ENCODE measurements at places on chromosomes 2 and 18.

DNA sequence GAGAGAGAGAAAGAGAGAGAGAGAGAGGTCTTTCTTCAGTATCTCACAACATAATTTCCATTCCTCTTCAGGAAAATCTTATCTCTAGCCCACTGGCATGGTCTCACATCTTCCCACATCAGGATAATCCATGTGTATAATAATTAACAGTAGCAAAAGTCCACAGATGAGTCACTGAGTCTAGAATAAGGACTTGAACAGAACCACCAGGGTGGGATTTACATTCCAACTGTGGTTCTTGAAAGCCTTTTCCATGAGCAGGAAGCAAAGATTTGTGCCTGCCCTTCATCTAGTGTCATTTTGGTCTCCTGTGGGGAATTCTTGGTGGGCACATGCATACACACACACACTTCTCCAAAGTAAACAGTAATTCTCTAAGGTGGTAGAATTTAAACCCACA lies 107.1 kb upstream of the TCF4 start:
- no peaks in the 10 kb centered on the region for H3K4me1 ChIP-seq
- no peaks in the 10 kb centered on the region for H3K36me3 ChIP-seq
- H3K4me3 ChIP-seq, result no peak overlapping the region

DNA sequence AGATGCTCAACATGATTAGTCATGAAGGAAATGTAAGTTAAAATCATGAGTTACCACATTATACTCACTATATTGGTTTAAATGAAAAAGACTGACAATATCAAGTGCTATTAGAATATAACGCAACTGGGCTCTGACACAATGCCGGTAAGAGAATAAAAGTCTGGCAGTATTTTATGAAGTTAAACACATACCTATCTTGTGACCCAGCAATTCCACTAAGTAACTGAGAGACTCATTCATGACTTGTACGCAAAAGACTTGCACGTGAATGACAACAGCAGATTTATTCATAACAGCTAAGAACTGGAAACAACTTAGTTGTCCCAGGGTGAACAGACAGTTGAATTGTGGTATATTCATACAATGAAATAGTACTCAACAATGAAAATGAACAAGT lies 342.1 kb downstream of the SLC4A3 start:
- no peaks in the 10 kb centered on the region for H3K36me3 ChIP-seq
- no peak overlapping the region for H3K27ac ChIP-seq
- no peak for DNase-seq
- H3K4me3 ChIP-seq, result no peak overlapping the region

DNA sequence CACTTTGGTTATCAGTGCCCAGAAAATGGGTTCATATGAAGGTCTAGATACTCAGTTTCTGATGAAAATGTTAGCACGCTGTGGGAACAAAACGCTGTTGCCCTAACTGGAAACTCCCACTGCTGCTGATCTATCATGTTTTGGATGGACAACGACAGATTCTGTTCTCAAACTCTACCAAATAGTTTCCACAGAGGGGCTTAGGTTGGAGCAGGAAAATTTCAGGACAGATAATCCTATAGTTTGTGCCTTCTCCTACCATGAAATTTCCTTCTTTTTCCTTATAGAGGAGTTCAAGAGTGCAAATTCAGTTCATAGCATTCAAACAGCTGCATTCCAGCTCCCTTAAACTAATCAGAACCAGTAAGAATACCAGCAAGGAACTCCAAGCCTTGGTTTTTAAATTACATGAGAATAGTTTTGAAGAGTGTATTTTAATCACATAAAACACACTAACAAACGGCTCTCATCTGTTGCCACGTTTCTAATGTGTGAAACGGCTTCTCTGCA lies 58.7 kb upstream of the RALBP1 start:
- no peak overlapping the region for H3K4me3 ChIP-seq
- peaks cover 4% of the 10 kb centered on the region for H3K4me1 ChIP-seq
- H3K27me3 ChIP-seq, result no peaks in the 10 kb centered on the region
- H3K36me3 ChIP-seq, result no peaks in the 10 kb centered on the region

DNA sequence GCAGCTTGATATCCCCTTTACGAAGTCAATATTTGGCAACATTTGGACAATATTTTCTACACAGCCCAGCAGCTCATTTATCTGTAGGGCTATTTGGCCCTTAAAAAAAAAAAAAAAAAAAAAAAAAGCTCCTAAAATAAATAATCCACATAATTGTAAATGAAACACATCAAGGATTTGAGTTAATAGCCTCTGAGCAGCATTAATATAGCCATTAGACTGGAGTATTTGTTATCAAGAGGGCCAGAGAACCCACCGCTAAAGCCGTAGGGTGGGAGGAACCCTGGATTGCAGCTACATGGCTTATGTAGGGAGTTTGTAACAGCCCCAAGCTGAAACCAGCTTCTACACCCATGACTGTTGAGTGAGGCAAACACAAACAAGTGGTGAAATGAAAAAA lies 84.5 kb downstream of the RNF152 start:
- no peaks in the 10 kb centered on the region for H3K4me1 ChIP-seq
- H3K27me3 ChIP-seq, result no peaks in the 10 kb centered on the region
- H3K36me3 ChIP-seq, result no peaks in the 10 kb centered on the region
- H3K4me3 ChIP-seq, result no peak overlapping the region
- no peak for DNase-seq

DNA sequence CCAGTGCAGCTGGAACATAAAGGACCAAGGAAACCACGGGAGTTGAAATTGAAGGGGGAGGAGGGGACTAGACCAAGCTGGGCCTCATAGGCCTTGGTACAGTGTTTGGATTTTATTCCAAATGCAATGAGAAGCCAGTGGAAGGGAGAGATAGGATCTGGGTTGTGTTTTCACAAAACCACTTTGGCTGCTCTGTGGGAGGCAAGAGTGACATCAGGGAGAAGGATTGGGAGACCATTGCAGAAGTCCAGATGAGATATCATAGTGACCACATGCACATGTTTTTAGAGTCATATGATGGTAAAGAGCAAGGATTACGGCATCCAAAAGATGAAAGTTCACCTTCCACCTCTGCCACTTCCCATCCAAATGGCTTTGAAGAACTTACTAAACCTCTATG lies 210.2 kb downstream of the PAX3 start:
- H3K36me3 ChIP-seq, result no peaks in the 10 kb centered on the region
- H3K4me1 ChIP-seq, result no peaks in the 10 kb centered on the region
- no peak overlapping the region for H3K27ac ChIP-seq
- H3K27me3 ChIP-seq, result no peaks in the 10 kb centered on the region
- no peak overlapping the region for H3K4me3 ChIP-seq
- DNase-seq, result no peak

- no peak for DNase-seq
- no peaks in the 10 kb centered on the region for H3K27me3 ChIP-seq
- no peak overlapping the region for H3K27ac ChIP-seq
- H3K36me3 ChIP-seq, result no peaks in the 10 kb centered on the region
- no peak overlapping the region for H3K4me3 ChIP-seq
- H3K4me1 ChIP-seq, result no peaks in the 10 kb centered on the region
Observed at GRCh38 chr2:127655209-127656073, 9.5 kb downstream of the GPR17 start.

- H3K27ac ChIP-seq, result no peak overlapping the region
- no peaks in the 10 kb centered on the region for H3K27me3 ChIP-seq
- H3K36me3 ChIP-seq, result no peaks in the 10 kb centered on the region
- H3K4me1 ChIP-seq, result peaks cover 8% of the 10 kb centered on the region
Observed at GRCh38 chr2:232325324-232326273, 53.0 kb upstream of the ALPP start.

DNA sequence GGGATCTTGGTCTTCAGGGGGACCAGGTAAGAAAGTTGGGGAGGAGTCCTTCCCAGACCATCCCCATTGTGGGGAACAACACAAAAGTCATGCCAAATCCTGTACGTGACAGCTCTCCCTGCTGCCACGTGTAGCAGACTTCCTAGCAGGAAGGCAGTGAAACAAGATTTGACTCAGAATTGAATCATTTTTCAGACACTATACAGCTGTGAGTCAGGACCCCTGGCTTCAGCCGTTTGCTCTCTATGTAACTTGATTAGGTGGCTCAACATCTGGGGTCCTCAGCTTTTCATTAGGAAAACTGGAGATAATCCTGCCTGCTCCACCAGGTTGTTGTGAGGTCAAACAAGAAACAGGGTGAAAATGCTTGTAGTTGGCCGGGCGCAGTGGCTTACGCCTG lies 32.9 kb upstream of the PDCL3 start:
- no peak for DNase-seq
- no peak overlapping the region for H3K27ac ChIP-seq
- H3K4me3 ChIP-seq, result no peak overlapping the region
- H3K27me3 ChIP-seq, result no peaks in the 10 kb centered on the region
- no peaks in the 10 kb centered on the region for H3K4me1 ChIP-seq
- no peaks in the 10 kb centered on the region for H3K36me3 ChIP-seq

DNA sequence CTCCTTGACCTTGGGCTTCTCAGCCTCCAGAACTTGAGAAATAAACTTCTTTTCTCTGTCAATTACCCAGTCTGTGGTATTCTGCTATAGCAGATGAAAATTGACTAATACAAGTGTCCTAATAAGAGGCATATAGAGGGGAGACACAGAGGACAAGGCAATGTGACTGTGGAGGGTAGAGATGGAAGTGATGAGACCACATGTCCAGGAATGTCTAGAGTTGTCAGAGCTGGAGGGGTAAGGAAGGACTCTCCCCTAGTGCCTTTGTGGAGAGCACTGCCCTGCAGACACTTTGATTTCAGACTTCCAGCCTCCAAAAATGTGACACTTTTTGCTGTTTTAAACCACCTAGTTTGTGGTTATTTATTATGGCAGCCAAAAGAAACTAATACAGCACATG lies 74.4 kb downstream of the ACKR3 start:
- H3K4me3 ChIP-seq, result no peak overlapping the region
- no peaks in the 10 kb centered on the region for H3K27me3 ChIP-seq
- no peaks in the 10 kb centered on the region for H3K36me3 ChIP-seq
- no peak for DNase-seq
- no peak overlapping the region for H3K27ac ChIP-seq
- no peaks in the 10 kb centered on the region for H3K4me1 ChIP-seq

DNA sequence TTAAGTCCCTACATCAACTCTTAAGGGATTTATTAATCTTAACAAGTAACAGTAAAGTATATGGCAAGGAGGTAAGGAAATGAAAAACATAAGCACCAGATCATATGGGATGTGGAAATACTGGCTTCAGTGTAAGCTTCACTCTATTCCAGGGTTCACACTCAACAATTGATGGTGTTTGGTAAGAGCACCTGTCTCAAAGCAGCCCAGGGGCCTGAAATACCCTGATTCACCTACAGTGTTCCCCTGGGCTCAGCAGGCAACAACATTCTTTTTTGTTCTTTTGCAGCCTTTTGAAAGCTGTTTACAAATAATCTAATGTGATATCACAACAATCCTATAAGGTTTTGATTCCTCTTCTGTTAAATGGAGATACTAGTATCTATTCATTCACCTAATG lies 1.2 kb upstream of the MLPH start:
- peaks cover 6% of the 10 kb centered on the region for H3K27me3 ChIP-seq
- H3K27ac ChIP-seq, result no peak overlapping the region
- no peak for DNase-seq
- no peaks in the 10 kb centered on the region for H3K36me3 ChIP-seq
- H3K4me3 ChIP-seq, result no peak overlapping the region

DNA sequence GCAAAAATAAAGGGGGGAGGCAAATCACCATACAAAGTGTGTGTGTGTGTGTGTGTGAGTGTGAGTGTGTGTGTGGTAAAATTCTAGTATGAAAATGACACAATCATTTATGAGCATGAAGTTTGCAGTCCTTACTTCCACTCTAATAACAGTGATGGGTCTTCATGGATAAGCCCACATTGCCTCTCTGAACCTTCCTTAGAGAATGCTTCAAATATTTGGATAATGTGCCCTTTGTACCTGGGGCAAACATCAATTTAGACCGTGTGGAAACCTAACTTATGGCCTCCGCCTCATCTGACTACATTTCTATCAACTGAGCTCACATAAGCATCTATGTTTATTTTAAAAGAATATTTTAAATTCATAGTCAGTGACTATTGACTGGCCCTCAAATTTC lies 3.7 kb downstream of the SCN9A start:
- H3K36me3 ChIP-seq, result no peaks in the 10 kb centered on the region
- H3K4me1 ChIP-seq, result peaks cover 6% of the 10 kb centered on the region
- DNase-seq, result no peak

GRCh38 chr2:143034292-143035074 lies 94.7 kb upstream of the ARHGAP15 start:
- DNase-seq, result no peak
- H3K4me1 ChIP-seq, result no peaks in the 10 kb centered on the region
- no peaks in the 10 kb centered on the region for H3K27me3 ChIP-seq
- no peak overlapping the region for H3K4me3 ChIP-seq
- H3K36me3 ChIP-seq, result no peaks in the 10 kb centered on the region

GRCh38 chr2:7019191-7019590 lies 102.0 kb downstream of the RNF144A start:
- no peak for DNase-seq
- no peaks in the 10 kb centered on the region for H3K4me1 ChIP-seq
- H3K27me3 ChIP-seq, result no peaks in the 10 kb centered on the region

DNA sequence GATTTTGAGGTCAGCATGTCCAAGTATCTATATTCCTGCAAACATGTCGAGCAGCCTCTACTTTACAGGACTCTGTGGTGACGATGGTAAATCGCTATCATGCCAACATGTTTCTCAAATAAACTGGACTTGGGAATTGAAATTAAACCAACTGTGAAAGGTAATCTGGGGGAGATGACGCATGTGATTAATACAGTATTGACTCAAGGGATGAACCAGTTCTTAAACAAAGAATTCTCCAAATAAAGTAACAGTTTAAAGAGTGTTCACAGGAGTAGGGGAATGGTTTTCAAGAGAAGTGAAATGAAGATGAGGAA lies 54.3 kb downstream of the THUMPD2 start:
- H3K36me3 ChIP-seq, result no peaks in the 10 kb centered on the region
- no peak overlapping the region for H3K27ac ChIP-seq
- H3K27me3 ChIP-seq, result no peaks in the 10 kb centered on the region
- DNase-seq, result no peak
- H3K4me3 ChIP-seq, result no peak overlapping the region

DNA sequence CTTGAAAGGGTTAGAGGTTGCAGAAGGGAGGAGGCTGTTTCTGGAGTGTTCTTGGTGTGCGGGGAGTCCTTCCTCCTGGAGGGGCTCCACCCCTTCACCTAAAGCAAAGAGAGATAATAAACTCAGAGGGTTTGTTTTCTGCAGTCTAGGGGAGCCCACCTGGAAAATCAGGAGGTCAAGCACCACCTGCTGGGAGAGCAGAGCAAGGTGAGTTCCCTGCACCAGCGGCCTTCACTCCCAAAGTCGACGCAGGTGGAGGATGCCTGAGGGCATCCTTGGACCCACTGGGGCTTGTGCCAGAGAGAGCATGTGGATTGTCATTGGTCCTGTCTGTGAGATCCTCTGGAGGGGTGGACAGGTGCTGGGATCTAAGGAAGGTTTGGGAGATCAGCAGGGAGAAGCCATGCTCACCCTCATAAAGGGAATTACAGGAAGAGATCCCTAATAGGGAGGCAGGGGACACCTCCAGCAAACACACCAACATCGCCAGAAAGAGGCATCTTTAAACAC lies 116.7 kb downstream of the KCNF1 start:
- no peaks in the 10 kb centered on the region for H3K27me3 ChIP-seq
- no peak for DNase-seq
- H3K27ac ChIP-seq, result no peak overlapping the region
- no peaks in the 10 kb centered on the region for H3K4me1 ChIP-seq
- no peaks in the 10 kb centered on the region for H3K36me3 ChIP-seq

Data from H1 (cell line).